Stimulated activated CD8-positive, alpha-beta memory T cell treated with anti-CD3 and anti-CD28 coated beads, Interleukin-7, amount 100 ng/mL, for 24 hours (primary cell): ENCODE measurements at places on chromosomes 11 and 22.
A peak's percentile ranks its signal among the peaks of the same experiment; 100 is the strongest.

GRCh38 chr11:9605742-9606141 is 32.3 kb downstream of the WEE1 start:
- DNase-seq = no peak

- no peak for DNase-seq
Measured at GRCh38 chr11:78594814-78595213, 20.1 kb upstream of the NARS2 start.

DNA sequence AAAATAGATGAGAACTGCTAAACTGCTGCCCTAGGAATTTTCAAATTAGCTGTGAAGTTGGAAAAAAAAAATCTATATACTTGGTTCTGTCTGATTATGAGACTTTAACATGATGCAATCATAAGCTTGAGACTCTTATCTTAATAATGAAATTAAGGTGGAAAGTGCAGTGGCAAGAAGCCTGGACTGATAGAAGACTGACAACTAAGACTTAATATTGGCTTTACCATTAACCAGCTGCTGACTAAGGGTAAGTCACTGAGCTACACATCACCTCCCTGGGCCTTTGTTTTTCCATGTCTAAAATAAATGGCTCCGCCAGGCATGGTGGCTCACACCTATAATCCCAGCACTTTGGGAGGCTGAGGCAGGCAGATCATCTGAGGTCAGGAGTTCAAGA is 56.9 kb downstream of the SLC35F2 start:
- no peak for DNase-seq

DNA sequence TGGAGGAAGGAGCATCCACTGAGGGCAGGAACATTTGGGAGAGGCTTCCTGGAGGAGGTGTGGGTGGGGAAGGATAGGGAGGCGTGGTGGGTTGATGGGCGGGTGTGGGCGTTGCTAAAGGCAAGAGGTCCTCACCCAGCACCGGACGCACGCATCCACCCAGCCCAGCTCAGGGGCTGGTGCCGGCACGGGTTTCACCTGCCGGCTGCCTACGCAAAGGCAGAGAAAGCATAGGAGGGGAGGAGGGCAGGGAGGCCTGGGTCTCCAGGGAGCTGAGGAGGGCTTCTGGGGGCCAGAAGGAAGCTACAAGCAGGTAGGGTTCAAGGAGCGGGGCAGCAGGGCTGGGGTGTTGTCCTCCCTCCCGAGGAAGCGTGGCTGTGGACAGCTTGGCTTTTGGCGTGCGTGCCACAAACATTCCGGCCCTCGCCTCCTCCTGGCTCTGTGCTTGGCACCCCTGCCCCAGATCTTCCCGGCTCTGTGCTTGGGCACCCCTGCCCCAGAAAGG is 7.8 kb downstream of the SSH3 start:
- no peak for DNase-seq

DNA sequence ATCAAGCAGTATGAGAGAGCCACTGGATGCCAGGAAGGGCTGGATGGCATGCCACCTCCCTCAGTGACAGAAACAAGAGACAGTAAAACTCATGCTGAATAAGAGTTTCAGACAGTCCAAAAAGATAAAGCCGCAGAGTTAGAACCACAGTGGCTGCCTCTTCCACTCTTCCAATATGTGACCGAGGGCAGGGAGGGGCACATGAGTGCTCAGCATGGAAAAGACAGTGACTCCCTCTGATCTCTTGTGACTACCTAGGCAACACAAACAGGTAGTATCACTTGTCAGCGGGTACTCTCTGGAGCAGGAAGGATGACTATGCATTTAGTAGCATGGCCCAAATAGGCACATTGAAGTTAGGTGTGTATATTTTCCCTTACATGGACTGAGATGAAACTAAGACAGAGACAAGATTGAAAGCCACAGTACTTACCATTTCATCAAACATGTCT is 295.4 kb downstream of the CADM1 start:
- no peak for DNase-seq

- no peak for DNase-seq
Measured at GRCh38 chr11:105211806-105212554, 72.4 kb upstream of the CARD18 start.

DNA sequence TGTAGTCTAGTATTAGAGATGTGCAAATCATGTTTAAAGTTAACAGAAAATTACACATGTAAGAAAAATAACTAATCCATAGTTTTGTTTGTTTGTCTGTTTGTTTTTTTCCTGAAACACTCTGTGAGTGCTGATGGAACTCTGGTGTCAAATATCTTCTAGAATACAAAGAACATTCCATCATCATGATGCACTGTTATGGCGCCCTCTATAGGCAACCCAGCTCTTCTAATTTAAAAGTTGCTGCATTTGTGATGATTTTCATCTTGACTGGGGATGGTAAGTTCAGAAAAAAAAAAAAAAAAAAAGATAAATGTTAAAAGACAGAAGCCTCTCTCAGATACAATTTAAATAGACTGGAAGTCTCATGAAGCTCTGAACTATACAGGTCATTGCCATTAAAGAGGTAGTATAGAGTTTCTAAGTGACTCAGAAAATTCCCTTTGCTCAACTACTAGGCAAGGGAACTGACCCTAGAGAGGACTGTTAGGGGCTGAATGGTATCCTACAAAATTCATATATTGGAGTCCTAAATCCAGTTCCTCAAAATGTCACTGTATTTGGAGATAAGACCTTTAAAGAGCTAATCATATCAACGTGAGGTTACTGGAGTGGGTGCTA is 597.2 kb upstream of the ANO3 start:
- no peak for DNase-seq

DNA sequence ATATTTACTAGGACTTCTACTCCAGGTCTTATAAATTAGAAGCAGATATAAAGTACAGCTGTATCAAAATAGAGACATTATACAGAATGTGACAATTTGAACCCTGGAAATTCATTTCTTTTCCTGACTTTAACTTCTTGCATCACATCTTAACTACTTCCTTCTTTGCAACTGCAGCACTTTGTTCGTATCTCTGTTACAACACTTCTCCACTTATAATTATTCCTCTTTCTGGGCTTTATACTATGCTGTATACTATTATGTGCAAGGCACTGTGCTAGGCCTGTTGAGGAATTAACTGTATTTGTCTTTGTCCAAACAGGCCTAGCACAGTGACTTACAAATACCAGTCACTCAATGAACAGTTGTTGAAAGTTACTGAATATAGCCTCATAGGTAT is 1.8 kb upstream of the SLC36A4 start:
- no peak for DNase-seq

GRCh38 chr11:117621226-117621625 is 175.8 kb downstream of the DSCAML1 start:
- DNase-seq = no peak

- DNase-seq = no peak
Measured at GRCh38 chr11:3338569-3339339, 40.2 kb downstream of the ZNF195 start.

GRCh38 chr22:36823186-36823839 is 6.5 kb upstream of the PVALB start:
- DNase-seq = no peak

DNA sequence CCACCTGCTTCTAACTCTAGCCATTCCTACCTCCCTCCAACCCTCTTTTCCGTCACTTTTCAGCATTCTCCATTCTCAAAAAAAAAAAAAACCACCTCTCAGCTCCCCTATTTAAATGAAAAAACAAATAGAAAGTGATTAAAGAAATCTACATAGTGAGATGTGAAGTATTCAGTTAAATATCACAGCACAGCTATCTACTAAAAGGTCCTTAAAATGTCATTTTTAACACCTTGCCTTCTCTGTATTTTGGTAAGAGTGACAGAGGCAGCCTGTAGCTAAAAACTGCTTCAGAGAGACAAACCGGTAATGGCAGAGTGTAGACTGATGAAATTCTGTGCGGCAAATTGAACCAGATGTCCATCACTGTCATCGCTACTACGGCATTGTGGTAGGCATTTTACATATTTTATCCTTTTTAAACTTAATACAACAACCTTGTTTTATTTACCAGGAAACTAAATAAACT is 346 bp upstream of the ALG9 start:
- no peak for DNase-seq

DNA sequence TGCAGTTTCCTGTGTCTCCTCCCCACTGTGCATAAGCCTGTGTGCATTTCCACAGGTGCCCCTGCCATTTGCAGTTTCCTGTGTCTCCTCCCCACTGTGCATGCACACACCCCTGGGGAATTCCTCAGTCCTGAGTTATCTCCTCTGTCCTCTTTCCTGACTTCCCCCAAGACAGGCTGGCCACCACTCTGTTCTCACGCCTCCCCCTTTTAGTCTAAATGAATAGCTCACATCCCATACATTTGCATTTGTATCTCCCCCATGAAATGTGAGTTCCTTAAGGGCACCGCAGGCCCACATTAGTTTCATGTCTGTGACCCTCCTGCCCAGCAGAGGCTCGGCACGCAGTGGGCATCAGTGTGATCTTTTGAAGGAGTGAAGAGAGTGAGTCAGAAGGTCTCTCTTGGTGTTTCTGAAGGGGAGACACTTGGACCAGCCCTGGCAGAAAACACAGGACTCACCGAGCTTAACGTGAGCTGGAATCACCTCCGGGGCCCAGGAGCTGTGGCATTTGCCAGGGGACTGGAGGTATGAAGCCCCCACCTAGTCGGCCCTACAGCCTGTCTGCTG is 6.2 kb downstream of the LRRC74B start:
- no peak for DNase-seq

- no peak for DNase-seq
Measured at GRCh38 chr11:12439615-12440014, 62.2 kb downstream of the PARVA start.

DNA sequence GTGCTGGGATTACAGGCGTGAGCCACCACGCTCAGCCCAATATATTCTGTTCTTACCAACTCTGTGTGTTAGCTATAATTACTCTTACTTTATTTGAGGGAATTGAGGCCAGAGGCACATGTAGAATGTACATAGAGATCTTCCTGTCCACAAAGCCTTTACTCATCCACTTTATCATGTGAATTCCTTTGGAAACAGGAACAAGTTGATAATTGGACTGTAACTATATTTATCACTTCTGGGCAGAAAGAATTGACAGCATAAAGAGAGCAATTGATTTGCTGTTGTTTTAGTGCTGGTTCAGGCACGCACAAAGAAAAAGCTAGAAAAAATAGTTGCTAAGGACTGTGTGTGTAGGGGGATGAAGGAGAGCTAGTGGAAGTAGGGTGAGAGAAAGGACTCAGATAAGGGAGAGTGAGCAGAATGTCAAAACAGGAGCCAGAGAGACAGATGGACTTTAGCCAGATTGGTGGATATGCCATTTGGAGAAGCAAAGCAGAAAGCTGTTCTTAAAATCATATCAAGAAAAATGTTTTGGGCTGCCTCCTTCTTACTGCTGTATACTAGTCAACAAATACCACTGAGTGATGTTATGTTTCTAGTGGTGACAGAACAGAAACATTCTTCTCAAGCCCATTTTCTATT is 929.8 kb upstream of the CNTN5 start:
- no peak for DNase-seq

GRCh38 chr11:60193687-60194433 is 11.0 kb upstream of the MS4A6A start:
- DNase-seq = peak; percentile 41

DNA sequence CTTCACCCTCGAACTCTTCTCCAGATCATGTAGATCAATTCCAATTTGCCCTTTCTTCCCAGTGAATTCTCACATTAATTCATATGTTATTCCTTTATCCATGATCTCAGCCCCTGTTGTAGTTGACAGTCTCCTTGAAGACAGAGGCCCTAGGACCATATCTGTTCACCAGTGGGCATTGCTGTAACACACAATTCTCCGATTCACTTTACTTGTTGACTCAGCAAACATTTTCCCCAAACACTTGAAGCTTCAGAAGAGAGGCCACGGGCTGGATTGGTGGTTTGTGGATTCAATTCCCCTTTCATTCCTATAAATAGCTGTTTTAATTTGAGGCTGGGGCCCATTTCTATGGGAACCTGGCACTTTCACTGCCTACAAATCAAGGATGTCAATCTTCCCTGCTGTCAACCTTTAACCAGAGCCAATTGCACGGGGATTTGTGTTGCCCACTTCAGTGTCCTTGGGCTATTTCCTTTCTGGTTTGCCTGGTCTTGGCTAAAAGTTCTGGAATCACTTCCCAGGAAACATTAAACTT is 393.0 kb upstream of the KIRREL3 start:
- no peak for DNase-seq

GRCh38 chr11:118914178-118914918 is 11.4 kb downstream of the BCL9L start:
- no peak for DNase-seq

DNA sequence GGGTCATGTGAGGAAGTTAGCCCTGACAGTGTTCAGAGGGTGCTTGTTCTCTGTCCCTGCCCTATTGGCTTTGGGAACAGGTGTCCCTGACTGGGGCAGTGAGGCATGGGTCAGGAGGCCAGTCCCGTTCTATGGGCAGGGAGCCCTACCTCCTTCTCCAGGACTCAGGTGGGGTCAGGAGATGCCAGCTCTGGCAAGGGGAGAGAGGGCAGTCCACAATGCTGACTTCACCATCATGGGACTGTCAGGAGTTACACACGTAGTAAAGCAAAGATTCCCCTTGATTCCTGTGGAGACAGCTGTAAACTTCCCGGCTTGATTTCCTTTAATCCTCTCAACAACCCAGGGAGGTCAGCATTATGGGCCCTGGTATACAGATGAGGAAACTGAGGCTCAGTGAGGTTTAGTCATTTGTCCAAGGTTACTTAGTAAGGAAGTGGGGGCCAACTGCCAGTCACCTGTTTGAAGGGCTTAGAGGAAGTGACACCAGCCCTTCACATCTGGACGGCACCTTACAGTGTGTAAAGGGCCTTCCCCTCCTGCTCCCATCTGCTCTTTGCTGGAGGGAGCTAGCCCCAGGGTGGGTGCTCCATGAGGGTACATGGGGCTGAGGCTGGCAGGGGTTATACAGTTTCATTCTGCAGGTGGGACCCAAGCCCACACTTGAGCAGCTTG is 11.9 kb downstream of the MICALL1 start:
- no peak for DNase-seq

DNA sequence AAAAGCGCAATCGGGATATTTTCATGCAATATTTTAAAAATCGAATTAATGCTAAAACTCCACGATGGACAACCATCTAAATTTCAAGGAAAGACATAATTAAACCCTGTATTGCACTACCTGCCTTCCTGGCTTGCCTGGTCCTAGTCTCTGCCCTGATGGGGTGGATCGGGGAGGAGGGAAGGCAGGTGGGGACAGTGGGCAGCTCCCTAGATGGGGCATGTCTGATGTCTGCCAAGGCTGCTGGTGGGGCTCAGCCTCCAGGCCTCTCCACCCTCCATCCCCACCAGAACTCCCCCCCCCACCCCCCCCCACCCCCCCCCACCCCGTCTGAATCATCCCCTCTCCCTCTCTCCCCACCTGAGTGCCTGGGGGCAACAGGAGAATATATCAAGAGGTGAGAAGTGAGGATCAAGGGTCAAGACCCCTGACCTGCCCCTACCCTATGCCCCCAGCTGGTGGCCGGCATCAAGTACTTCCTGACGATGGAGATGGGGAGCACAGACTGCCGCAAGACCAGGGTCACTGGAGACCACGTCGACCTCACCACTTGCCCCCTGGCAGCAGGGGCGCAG is 650 bp downstream of the CST6 start:
- DNase-seq = no peak

GRCh38 chr11:78164471-78164870 is 24.0 kb downstream of the KCTD21 start:
- no peak for DNase-seq
